ENCODE measurements at places on chromosomes 12 and 14. TPM values are rescaled to one million over a fixed set of nuclear protein-coding genes. Genes with fewer than 3 reads are reported as not detected.

CLEC9A gene
- total RNA-seq: not detected

- H3K36me3 ChIP-seq: no peaks in the 10 kb centered on the region
- no peaks in the 10 kb centered on the region for H3K27me3 ChIP-seq
- H3K4me1 ChIP-seq: peaks cover 14% of the 10 kb centered on the region
- peak overlapping the region; percentile 79 for H3K27ac ChIP-seq
- peak; percentile 27 for DNase-seq
- peak overlapping the region; percentile 46 for H3K4me3 ChIP-seq
Observed at GRCh38 chr12:118189741-118190191, 53.8 kb downstream of the PEBP1 start.

DNA sequence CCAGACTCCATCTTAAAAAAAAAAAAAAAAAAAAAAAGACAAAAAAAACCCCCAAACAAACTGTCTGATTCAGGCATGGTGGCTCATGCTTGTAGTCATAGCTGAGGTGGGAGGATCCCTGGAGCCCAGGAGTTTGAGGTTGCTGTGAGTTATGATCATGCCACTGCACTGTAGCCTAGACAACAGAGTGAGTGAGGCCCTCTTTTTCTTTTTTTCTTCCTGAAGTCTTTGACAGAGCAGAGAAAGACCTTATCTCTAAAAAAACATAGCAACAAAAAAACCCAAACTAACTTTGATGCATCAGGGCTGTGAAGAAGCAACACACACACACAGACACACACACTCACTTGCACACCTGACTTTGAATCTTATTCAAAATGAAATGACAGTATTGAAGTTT is 7.7 kb upstream of the AMN1 start:
- no peak overlapping the region for H3K4me3 ChIP-seq
- DNase-seq: no peak

DNA sequence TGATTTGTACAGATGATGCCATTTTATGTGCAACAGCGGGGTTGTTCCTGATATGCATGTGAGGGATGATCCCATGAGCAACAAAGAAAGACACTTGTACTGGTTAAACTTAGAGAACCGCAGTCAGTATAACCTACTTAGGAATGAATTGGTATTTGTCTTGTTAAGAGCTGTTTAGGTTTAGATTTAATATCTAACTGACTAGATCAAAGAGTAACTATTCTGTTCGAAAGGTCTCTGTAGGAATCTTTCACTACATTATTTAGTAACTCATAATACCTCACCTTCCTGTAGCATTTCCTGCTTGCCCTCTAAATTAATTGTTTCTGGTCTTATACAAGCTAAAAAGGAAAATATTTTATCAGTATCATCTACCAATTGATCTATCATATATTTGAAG is 350.4 kb downstream of the TRHDE start:
- H3K27ac ChIP-seq: no peak overlapping the region
- no peak overlapping the region for H3K4me3 ChIP-seq
- no peaks in the 10 kb centered on the region for H3K27me3 ChIP-seq
- H3K4me1 ChIP-seq: no peaks in the 10 kb centered on the region
- H3K36me3 ChIP-seq: no peaks in the 10 kb centered on the region
- no peak for DNase-seq

KRT77 gene
- not detected for total RNA-seq

DNA sequence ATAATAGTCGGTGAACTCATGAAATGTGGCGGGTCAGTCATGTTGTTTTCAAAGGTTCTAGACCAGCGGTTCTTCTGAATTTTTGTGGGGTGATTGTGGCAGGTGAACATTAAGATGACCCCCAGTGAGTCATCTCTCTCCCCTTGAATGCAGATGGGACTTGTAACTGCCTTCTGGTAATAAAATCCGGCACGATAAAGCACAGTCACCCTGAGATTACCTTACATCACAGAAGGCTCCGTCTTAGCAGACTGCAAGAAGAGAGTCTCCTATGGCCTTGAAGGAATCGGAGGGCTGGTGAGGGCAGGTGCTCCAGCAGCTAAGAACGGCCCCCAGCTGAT is 189.6 kb downstream of the FOXN3 start:
- DNase-seq: no peak
- no peak overlapping the region for H3K4me3 ChIP-seq
- H3K27ac ChIP-seq: no peak overlapping the region
- peaks cover 33% of the 10 kb centered on the region for H3K4me1 ChIP-seq
- H3K36me3 ChIP-seq: peaks cover 3% of the 10 kb centered on the region
- no peaks in the 10 kb centered on the region for H3K27me3 ChIP-seq

All from heart left ventricle (tissue), 16 donors.